H7 (cell line): ENCODE measurements at places on chromosomes 4 and X.

GRCh38 chr4:113711883-113712662 is 49.5 kb downstream of the CAMK2D start:
- no peak for DNase-seq

GRCh38 chr4:141697116-141697515 is 60.7 kb downstream of the IL15 start:
- no peak for DNase-seq

DNA sequence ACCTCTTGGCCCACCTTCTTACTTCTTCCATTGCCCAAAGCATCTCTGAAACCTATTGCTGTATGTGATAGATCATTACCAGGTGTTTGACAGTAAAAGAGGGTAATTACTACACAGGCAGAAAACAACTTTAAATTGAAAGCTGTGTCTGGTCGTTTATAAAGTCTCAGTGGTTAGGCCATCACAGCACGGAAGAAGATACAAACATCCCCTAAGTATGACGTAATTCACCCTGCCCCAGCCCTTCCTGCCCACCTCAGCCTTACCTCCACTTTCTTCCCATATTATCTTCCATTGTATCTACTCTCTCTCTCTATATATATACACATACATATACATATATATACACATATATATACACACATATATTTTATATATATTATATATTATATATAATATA is 805.8 kb upstream of the PABPC4L start:
- no peak for DNase-seq

- DNase-seq = no peak
Measured at GRCh38 chr4:144342949-144343760, 202.6 kb upstream of the GYPA start.

GRCh38 chrX:13491061-13491460 is 78.3 kb upstream of the EGFL6 start:
- no peak for DNase-seq

DNA sequence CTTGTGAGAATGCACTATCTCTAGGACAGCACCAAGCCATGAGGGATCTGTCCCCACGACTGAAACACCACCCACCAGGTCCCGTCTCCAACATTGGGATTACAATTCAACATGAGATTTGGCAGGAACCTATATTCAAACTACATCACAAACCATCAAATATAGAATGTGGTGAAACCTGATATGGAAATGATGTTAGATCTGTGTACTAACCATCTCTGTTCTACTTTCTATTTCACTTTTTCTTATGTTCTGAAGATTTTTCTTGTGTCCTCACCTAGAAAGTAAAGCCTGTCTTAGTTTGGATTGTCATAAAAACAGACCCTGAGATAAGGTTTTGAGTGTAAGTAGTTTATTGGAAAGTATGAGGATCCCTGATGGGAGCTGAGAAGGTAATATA is 37.8 kb upstream of the TACR3 start:
- no peak for DNase-seq

DNA sequence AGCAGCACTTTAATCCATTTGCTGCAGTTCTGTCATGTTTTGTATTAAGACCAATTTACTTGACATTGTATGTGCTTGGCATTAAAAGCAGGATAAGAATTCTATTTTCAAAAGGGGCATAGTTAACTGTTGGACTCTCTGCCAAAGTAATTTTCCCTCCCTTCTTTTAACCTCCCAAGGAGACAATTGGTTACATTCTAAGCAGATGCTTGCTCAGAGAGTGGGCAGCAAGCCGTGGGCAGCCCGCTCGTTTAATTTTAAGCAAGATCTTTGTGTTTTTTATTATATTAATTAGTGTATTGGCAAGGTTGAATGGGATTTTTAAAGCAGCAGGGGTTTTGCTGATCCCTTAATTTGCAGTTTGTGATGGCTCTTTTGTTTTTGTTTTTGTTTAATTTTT is 37.1 kb upstream of the KLHL8 start:
- DNase-seq = no peak

DNA sequence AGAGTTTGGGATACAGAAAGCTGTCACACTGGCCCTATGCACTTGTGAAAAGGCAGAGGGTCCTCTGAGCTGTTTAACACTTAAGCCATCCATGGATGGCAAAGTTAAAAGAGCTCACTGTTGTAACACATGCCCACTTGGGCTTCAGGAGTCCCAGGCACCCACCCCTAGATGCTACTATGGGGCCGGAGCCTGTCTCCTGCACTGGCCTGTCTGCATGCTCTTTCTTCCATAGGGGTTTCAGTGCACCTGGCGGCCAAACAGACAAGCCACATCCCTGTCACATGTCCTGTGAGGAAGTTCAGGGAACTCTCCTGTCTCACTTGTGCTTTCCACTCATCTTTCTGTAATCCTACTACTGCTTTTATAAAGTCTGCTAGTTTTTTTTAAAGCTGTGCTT is 2586.0 kb downstream of the PCDH7 start:
- DNase-seq = no peak

GRCh38 chr4:109294006-109294405 is 8.5 kb downstream of the COL25A1 start:
- peak; percentile 45 for DNase-seq

DNA sequence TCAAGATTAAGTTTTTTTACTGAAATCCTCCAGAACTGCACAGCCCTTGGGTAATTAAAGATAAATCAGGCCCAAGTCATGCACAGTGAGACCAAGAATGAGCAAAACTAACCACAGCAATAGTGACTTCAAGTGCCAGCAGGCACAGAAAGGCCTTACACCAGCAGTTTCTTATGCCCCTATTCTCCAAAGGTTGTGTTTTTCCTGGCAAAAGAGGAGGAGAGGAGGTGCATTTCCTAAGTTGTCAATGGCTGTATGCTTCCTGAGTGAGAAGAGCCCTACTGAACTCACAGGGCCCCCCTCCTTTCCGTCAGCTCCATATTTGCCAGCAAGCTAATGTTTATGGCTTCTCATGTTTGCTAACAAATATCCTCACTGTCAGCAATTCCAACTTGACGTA is 418.7 kb upstream of the INTU start:
- no peak for DNase-seq

GRCh38 chr4:189090174-189090814 is 850.4 kb upstream of the FRG1 start:
- DNase-seq = peak; percentile 69

GRCh38 chr4:120694973-120695372 is 227.6 kb downstream of the PRDM5 start:
- DNase-seq = no peak

- peak; percentile 36 for DNase-seq
Measured at GRCh38 chr4:1198098-1198844, 25.9 kb upstream of the SPON2 start.

DNA sequence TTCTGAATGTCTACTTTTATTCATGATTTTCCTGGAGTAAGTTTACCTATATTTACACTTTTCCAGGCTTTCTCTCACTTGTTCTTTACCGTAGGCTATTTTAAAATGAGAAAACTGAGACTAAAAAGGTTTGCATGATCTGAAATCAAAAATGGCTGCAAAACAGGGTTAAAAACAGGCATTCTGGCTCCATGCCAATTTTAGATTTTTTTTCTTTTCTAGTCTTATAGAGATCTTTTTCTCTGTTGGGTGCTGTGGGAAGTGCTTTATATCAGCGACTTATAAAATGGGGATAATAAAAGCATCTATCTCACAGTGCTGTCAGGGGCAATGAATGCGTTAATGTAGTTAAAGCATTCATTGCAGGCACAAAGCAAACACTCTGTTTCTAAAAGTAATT is 294.8 kb downstream of the PACRGL start:
- no peak for DNase-seq

GRCh38 chr4:3687538-3687937 is 78.6 kb upstream of the ADRA2C start:
- no peak for DNase-seq

DNA sequence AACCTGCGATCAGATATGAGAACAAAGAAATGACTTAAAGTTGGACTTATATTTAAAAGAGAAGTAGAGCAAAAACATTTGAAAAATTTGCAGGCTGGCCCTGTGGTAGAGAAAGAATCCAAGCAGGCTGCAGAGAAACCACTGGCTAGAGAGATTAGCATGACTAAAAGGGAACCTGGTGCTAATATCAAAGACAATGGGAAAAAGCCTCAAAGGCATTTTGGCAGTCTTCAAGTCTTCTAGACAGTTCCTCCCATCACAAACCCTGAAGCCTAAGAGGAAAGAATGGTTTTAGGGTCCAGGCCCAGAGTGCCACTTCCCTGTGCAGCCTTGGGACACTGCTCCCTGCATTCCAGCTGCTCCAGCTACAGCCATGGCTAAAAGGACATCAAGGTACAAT is 33.4 kb downstream of the KCTD8 start:
- DNase-seq = peak; percentile 1

- DNase-seq = peak; percentile 39
Measured at GRCh38 chr4:81466841-81467671, 4.7 kb downstream of the RASGEF1B start.

DNA sequence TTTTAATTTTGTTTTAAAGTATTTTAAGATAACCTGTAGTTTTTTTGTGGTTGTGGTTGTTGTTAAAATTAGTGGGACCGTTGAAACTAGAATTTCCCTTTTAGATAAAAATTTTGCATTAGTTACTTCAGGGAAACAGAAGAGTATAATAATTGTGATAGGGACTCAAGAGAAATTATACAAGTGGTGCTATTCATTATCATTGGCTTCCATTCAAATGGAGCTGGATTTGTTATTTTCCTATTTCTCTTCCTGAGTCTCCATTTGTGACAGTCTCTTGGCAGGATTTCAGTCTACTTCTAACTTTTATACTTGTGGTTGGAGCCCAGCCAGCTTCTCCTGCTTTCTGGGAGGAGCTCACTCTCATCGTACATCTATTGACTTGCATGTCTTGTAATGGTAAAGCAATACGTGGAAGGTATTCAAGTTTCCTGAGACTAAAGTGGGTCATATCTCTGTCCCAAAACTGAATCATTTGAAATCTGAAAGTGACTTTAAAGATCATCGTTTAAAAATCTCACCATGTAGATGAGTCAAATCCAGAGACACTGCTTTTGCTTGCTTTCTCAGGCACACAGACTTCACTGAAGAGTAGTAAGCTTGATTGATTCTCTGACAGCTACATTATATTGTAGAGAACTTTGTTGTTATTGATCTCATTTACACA is 155.8 kb downstream of the RPA4 start:
- no peak for DNase-seq

DNA sequence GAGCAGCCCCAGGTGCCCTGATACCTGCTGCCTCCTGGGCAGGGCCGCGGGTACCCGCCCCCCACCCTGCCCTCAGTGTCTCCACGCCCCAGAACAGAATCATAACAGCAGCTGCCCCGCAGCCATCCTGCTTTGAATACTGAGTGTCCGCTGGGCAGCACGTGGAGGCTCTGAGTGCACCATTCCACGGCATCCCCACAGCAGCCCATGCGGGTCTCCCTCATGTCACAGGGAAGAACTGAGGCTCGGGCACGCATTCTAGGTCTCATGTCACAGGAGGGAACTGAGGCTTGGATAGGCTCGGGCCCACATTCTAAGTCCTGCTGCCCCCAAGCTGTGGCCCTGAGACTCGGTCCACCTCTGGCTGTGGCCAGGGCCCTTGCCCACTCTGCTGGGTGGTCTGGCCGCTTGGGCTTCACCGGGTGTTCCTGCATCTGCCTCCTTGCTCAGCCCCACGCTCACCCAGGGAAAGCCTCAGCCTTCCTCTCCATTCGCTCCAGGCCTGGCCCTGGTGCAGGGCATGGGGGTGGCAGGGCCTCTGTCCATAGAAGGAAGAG is 221.6 kb upstream of the PSAPL1 start:
- DNase-seq = no peak

DNA sequence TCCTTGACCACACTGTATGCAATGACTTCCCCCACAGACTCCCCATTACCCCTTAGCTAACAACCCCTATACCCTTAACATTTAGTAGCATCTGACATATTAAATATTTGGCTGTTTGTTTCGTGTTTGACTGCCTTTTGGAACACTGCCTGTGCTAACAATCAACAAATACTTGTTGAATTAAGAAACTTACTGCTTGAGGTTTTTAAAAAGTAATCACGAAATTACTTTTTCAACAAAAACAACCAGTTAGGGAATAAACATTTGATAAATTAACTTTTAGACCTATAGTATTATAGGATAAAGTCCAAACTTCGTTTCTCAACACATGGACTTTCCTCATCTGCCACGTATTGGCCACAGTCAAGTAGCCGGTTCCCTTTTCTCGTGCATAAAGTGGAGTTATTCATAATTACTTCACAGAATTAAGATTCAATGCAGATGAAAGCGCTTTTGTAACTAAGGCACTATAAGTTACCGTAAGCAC is 555 bp upstream of the ELMOD2 start:
- DNase-seq = no peak

GRCh38 chr4:8594097-8595038 is 1.8 kb downstream of the CPZ start:
- peak; percentile 96 for DNase-seq

GRCh38 chrX:134368126-134368525 is 91.8 kb upstream of the HPRT1 start:
- DNase-seq = no peak

GRCh38 chr4:40331101-40331745 is 3.9 kb upstream of the CHRNA9 start:
- no peak for DNase-seq

DNA sequence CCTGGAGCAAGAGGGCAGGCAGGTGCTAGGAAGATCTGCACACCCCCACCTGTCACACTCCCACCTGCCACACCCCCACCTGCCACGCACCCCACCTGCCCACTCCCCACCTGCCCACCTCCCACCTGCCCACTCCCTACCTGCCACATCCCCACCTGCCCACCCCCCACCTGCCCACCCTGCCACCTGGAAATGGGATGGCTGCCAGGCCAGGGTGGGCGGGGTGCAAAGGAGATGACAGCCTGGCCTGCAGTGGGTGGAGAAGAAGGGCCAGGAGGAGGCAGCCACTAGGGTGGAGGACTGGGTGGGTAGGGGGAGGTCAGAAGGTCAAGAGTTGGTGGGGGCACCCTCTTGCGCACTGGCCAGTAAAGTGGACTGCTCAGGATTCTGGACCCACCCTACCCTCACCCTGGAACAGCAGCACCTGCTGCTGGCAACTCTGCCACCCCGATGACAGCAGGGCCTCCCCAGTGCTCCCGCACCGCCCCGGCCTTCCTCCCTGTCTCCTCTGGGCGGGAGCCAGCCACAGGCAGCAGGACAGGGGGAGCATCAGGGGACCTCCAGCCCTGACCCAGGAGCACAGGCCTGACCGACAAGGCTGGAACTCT is 66.8 kb upstream of the NKX1-1 start:
- peak; percentile 45 for DNase-seq

GRCh38 chr4:119833611-119834010 is 205.0 kb upstream of the PDE5A start:
- no peak for DNase-seq

DNA sequence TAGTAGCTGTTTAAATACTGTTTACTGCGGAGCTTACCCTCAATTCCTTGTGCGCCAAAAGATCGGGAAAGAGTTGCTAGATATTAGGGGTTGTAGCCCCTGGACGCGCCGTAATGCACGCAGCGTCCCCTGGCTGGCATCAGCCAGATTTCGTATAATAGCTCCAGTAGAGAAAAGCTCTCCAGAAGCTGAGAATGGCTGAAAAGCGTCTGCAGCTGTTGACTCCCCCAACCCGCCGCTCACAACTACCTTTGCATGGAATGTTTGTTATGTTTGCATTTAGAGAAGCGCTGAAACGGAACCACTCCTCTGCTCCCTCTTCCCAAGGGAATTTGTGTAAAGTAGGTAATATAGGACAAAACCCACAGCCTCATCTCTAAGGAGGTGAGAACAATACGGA is 3.7 kb downstream of the DOCK11 start:
- DNase-seq = peak; percentile 70

- peak; percentile 37 for DNase-seq
Measured at GRCh38 chr4:152709675-152710438, 30.1 kb upstream of the TMEM154 start.

- no peak for DNase-seq
Measured at GRCh38 chr4:152189451-152190179, 346.3 kb downstream of the FBXW7 start.
